ENCODE measurements at places on chromosomes 7 and 10.

- peak; percentile 21 for ATAC-seq
Measured at GRCh38 chr10:86648704-86649427, 5.5 kb upstream of the OPN4 start.

GRCh38 chr10:124262234-124262865 lies 156.4 kb downstream of the OAT start:
- ATAC-seq, result peak; percentile 80

GRCh38 chr7:26213807-26214515 lies 12.4 kb downstream of the CBX3 start:
- no peak for ATAC-seq

- no peak for ATAC-seq
Measured at GRCh38 chr10:27349987-27350386, 109.4 kb upstream of the ACBD5 start.

DNA sequence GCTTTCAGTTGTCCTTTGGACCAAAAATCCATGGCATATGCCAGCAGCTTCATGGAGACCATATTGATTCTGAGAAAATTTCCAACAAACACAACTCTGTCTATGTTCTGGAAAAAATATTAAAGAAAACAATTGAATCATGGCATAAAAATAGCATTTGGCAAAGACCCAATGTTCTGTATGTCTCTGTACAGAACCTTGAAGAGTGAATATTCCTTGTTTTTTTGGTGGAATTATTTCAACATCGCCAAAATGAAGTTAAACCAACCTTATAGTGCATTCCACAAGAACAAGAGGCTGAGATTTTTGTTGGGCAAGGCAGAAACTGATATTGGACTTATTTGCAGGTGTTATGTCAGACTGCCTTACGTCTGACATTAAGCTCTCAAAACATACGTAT lies 53.3 kb upstream of the SLC16A12 start:
- no peak for ATAC-seq

DNA sequence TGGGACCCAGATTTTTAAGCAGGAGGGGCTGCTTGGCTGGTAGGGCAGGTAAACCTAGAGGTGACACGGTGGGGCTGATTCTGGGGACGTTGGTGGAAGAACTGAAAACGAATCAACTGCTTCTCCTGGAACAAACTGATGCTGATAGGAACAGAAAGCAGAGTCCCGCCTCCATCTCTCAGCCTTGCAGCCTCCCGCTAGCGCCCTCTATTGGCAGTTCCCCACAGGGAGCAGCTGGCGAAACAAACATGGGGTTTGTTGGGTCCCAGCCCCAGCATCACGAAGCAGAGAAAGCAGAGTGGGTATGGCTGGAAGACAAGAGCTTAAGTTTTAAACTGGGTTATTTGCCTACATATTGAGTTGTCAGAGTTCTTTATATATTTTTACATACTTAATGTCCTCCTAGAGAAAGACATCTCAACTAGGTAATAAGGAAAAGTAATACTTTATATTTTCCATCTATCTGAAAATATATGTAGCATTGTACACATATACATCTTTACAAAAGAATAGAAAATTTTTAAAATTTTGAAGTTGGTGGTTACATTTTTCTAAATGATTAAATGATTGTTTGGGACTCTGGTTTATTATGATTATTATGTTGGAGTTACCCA lies 42.3 kb upstream of the FOXI2 start:
- ATAC-seq, result peak; percentile 82

DNA sequence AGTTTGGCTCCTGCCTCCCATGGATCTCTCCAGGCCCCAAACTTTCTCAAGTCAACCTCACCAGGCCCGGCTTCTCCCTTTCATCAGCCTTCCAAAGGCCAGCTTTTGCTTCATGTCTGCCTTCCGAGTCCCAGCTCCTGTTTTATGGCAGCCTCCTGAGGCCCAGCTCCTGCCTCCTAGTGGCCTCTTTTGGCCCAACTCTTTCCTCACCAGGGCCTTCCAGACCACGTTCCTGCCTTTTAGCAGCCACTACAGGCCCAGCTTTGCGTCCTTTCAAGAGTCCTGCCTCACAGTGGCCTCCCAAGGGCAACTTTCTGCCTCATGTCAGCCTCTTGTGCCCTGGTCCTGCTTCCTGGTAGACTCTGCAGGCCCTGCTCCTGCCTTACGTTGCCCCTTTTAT lies 15.3 kb upstream of the TMEM248 start:
- ATAC-seq, result no peak

GRCh38 chr10:63390521-63390920 lies 75.3 kb downstream of the JMJD1C start:
- ATAC-seq, result no peak

DNA sequence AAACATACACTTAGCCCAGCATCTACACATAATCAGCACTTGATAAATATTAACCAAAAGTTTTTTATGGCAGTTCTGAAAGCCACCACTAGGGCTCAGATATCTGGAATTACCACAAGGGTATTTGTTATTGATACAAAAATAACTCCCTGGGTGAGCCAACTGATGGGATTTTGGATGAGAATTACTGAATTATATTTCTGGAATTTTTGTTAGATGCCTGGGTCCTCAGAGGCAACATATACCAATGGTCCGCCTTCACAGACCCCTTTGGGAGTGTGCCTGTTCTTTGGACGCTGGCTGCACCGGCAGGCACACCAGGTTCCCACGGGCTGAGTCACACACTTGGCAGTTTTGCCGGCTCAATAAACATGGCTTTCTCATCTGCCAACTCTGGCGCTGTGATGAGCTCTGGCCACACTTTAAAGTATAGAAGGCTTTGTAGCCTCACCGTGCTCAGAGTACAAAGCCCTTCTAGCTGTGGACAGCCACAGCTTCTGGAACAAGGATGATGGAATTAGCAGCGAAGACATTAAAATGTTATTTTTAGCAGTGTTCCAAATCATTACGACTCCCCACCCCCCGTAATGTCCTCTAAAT lies 24.5 kb upstream of the EEPD1 start:
- no peak for ATAC-seq

DNA sequence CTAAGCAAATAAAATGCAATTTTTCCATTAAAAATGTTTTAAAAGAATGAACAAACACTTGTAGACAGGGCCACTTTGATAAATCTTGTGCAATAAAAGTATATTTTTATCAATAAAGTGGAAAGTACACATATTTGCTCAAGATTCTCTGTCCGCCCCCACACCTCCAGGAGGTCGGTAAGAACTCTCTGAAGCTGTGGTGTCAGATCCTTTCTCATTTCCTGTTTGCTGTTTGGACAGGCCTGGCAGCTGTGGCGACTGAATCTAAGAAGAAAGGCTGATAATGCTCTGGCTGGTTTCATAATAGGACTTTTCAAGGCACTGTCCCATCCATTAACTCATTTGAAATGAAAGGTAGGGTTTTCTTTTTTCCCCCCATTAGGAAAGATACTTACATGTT lies 15.3 kb upstream of the ASB4 start:
- ATAC-seq, result peak; percentile 20

DNA sequence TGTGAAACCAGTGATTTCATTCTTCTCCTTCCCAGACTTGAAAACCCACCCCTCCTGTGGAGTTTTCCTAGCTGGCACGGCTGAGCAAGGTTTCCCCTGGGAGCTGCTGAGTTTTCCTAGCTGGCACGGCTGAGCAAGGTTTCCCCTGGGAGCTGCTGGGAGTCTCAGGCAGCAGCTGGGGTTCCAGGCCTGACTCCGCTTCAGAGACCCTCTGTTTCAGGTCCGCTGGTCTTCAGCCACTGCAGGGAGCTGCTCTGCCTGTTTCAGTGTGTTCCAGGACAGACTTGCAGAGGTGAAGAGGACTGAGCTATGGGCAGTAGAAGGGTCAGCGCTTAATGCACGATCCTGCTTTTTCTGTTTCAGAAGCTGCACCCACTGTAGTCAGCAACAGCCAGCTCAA lies 104.9 kb downstream of the XRCC2 start:
- peak; percentile 29 for ATAC-seq

DNA sequence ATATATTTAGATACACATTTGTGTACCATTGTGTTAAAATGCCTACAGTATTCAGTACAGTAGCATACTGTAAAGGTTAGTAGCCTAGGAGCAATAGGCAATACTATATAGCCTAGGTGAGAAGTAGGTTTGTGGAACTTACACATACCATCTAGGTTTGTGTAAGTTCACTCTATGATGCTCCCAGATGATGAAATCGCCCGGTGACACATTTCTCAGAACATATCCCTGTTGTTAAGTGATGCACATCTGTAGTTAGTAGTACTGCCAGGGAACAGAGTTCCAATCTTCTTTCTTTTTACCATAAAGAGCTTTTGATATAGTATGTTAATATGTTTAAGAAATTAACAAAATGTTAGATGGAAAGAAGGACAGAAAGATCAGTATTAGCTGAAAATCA lies 138.2 kb downstream of the SNX13 start:
- no peak for ATAC-seq

DNA sequence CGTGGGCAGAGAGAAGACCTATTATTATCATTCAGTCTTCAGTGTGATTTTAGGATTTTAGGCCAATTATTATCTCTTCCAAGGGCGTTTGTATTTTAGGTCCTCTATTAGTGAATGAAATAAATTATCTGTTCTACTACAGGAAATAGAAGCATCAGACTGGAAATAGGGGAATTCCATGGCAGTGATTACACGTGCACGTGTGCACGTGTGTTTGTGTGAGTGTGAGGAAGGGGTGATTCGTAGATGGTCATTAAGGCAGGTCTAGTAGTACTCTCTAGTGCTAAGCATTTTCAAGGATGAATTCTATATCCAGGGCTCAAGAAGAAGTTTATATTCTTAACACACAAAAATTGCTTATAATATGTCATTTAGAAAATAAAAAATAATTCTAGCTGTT lies 623.2 kb downstream of the GATA3 start:
- ATAC-seq, result no peak

DNA sequence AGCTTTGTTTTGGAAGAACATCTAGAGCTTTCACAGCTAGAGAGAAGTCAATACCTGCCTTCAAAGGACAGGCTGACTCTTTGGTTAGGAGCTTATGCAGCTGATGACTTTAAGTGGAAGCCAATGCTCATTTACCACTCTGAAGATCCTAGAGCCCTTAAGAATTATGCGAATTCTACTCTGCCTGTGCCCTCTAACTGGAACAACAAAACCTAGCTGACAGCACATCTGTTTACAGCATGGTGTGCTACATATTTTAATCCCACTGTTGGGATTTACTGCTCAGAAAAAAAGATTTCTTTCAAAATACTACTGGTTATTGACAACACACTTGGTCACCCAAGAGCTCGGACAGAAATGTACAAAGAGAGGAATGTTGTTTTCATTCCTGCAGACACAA lies 57.3 kb downstream of the PALS2 start:
- no peak for ATAC-seq

GRCh38 chr10:67045404-67045803 lies 119.6 kb downstream of the LRRTM3 start:
- ATAC-seq, result no peak

DNA sequence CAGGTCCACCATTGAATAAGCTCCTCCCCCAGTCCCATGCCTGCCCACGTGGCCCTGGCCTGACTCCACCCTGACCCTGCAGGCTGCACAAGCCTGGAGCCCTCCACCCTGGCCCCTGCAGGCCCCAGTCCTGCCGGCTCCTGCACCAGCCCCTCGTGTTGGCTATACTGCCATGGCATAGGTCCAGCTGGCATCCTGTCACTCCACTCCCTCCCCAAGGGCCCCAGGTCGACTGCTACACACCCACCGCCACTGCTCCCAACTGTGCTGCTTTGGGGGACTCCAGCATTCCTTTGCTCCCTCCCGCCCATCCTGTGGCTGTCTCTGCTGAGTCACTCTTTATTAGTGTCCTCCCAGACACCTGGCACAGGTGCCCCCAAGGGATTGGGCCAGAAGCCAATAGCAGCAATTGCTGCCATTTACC lies 32.4 kb upstream of the HSPA12A start:
- ATAC-seq, result no peak
